8988T (cell line): ENCODE measurements at places on chromosomes 5 and 9.

- DNase-seq: peak; percentile 69
These were observed 225.8 kb downstream of the MELK start for GRCh38 chr9:36798350-36799065.

GRCh38 chr5:41369799-41370198, 140.6 kb downstream of the PLCXD3 start:
- DNase-seq: no peak

DNA sequence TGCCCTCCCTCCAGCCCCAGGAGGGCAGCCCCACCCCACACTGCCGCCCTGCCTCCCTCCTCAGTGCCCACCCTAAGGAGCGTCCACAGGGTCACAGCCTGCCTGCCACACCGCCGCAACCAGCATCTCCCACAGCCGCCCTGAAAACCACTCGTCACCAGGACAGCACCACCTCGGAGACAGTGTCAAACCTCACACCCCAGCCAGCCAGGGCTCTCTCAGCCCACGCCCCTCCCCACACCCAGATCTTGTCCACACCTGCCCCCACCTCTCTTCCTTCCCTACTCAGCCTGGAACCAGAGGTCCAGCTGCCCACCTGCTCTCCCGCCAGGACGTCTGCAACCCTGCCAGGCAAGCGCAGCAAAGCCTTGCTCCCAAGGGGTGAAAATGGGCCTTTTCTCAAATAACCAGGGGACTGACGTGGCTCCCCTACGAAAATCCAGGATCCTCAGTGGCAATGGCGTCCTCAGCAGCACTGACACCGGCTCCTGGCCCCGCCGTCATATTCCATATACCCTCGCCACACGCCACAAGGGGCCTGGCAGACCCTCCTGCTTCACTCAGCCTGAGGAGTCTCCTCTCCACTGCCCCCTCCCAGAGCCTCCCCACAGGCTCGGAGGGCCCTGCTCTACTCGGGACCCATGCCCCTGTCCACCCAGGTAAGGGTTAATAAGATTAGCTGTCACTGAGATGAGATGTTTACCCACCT, 71.0 kb upstream of the ADAMTS2 start:
- no peak for DNase-seq

GRCh38 chr5:75510417-75510835, 1.0 kb downstream of the CERT1 start:
- no peak for DNase-seq

DNA sequence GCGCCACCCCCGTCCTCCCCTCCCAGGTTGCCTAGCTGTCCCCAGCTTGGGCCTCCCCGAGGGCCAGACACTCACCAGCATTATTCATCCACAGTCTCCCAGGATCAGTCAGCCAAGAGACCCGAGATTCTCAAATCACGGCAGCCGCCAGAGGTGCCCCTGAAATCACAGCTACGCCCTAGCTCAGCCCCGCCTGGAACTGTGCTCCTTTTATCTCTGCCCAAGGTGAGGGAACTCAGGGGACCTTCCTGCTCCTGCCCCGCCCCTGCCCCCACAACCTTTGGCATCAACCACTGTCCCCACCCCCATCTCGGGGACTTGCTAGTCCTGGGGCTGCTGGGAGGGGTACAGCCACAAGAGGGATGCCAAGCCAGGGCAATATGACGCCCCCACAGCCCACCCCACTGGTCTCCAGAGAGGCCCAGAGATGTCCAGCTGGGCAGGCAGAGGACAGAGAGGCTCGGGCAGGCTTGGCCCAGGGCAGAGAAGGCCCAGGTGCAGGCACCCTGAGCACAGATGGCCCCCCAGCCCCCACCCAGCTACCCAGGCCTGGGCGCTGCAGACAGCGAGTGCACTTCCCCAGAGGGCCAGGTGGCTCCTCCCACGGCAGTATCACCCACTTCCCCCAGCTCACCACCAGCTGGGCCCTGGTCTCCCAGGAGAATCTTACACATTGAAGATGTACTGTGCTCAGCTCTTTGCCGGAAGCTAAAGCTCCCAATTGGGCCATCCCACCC, at the start of gene FUT7:
Gene FUT7 (minus strand): TSS at position 185 of the 737 bp plus-strand sequence. CDS start 97 bp downstream, at position 88.
- no peak for DNase-seq

- DNase-seq: no peak
These were observed 134.5 kb upstream of the SEMA6A start for GRCh38 chr5:116709082-116709481.

DNA sequence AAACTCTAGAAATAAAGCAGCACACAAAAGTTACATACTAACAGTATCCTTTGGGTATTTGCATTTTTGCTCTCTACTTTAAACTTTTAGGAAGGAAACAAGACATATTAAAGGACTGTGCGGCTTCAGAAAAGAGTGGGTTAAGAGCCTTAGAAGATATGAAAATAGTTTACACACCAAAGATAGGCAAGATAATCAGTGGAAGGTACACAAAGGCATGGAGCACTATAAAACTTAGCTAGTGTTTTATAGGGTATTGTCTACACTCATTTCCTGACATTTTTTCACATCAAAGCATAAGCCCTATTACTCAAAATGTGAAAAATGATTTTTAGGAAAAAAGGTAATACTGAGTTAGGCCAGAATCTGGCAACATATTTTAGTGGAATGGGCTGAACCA, 43.7 kb upstream of the APBA1 start:
- no peak for DNase-seq

DNA sequence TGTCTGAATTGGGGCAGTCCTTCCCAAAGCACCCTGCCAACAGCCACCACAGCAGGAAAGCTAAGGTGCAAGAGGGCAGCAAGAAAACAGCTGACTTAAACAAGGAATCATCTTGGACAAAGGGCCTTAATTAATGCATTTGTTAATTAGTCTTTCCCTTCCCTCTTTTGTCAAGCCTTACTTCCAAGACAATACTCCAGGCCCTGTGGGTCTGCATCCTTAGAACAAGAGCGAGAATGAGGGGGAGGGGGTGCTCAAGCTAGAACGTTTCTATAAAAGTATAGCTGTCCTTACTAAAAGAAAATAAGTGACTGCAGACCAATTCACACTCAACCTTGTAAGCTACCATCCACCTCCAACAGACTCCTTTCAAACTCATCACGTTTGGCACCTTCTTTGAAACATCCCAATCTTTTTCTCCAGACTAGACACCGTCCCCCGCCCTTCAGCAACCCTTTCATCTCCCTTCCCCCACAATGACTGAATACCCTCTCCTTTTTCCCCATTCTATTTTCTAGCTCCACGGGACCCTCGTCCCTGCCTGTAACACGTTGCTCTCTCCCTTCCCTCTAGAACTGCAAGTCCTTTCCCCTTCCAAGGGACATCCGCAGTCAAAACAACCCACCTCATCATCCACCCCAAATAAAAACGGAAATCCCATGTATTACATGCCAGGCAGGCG, 85.7 kb upstream of the RNF38 start:
- DNase-seq: no peak

GRCh38 chr9:88161144-88161543, 22.9 kb upstream of the SPATA31C2 start:
- DNase-seq: no peak

DNA sequence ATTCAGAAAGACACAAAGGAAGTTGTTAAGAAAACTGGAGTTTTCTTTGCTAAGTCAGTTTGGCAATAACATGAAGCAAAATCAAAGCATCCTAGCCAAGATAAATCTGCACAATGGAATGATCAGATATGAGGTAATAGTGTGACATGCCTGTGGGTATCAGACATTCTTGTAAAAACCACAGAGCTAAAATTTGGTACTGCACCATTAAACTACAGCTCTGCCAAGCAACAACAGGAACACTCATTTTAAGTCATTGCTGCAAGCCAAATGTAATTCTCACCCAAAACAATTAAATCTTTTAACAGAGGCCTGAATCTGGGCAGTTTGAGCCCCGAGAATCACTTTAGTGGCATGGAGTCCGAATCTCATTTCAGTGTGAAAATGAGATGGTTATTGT, 96.6 kb downstream of the VCAN start:
- no peak for DNase-seq

GRCh38 chr9:133098871-133099270, 22.2 kb downstream of the RALGDS start:
- DNase-seq: no peak

DNA sequence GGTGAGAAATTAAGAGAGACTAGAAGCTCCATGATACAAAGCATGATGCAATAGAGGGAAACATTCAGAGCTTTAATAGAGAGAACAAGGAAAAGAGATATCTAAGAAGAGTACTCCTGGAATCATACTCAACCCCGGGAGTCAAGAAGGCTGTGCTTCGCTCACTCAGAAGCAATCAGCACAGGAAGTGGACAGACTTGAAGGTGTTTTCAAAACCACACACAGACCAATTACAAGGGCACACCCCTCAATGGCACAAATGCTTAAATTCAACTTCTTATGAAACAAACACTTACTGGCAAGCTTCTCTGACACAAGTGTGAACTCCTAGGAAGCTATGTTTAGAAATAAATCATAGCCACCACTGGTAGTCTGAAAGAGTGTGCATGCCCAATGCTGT, 462.3 kb downstream of the GABRG2 start:
- DNase-seq: no peak

DNA sequence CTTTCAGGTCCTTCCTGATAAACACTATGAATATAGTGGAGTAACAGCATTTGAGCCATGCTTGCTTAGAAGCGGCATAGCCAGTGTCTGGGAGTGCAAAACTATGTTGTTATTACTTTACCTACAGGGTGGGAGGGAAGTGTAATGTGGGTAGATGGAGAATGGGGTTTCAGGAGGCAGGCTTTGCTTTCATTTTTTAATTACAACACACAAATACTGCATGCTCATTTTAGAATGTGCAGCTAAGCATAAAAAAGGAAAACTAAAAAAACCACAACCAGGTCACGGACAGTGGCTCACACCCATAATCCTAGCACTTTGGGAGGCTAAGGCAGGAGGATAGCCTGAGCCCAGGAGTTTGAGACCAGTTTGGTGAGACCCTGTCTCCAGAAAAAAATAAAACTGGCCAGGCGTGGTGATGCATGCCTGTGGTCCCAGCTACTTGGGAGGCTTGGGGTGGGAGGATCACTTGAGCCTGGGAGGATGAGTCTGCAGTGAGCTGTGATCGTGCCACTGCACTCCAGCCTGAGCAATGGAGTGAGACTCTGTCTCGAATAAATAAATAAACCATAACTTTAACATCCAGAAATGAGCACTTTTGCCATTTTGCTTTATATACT, 20.2 kb downstream of the HAVCR1 start:
- DNase-seq: no peak
